HCT116 (cell line): ENCODE measurements at places on chromosomes 16 and 17.

GRCh38 chr16:86492961-86493629, 17.2 kb upstream of the FOXF1 start:
- no peak for DNase-seq

DNA sequence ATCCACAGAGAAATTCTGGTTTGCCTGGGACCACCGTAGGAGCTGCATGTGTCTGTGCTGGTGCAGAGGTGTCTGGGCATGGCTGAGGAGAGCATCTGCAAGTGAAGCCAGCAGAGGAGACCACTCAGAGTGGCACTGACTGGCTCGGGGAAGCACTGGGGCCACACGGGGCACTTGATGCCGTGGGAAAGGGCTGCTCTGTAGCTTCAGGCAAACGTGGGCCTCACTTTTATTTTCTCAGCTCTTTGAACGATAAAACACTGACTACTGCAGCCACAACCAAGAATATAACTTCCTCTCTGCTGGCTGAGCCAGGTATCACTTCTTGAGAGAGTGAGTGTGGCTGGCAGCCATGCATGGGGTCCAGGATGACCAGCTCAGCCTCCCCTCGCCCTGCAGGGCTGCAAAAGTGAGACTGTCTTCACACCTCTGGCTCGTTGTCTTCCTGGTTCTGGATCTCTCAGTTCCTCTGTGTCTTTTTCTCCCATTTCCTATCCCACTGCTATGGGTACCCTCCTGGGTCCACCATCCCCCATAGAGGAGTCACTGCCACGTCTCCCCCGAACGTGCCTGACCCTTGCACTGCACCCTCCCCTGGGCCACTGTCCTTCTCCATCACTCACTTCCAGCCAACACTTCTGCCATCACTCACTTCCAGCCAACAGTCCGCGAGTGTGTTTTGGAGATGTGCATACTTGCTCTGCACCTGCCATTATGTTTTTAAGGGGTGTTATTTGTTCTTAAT, 201.4 kb upstream of the CHMP6 start:
- no peak for DNase-seq

DNA sequence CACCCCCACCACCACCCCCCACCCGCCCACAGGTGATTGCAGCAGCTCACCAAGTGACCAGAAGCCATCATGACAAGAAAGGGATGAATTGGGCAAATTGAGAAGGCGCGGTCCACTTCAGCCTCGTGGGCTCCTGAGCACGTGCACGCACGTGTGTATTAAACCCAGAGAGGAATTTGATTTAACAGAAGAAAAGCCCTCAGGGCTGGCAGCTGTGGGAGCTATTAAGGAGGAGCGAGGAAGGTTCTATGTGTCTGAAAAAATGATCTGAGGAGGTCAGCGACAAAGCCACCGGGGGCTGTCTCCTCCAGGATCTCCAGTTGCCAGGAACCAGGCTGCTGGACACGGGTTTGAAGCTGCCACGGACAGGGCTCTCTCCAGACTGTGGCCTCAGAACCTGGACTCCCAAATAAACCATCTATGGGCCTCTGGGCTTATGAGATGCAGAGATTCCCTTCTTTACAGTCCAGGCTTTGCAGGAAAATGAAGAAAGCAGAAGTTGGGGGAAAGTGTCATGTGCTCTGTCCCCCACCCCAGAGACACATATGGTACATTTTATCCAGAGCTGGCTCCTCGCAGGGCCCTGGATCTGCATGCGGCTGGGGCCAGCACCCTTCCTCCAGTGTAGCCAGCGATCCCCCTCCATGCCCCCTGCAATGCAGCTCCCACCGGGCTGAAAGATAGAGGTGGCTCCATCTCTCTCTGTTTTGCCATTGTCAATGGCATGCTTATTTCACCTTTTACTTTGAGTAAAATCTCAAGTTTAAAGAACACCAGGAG, 219.7 kb upstream of the RPL38 start:
- DNase-seq, result no peak

GRCh38 chr17:58315281-58315711, 13.3 kb downstream of the TSPOAP1 start:
- DNase-seq, result no peak

DNA sequence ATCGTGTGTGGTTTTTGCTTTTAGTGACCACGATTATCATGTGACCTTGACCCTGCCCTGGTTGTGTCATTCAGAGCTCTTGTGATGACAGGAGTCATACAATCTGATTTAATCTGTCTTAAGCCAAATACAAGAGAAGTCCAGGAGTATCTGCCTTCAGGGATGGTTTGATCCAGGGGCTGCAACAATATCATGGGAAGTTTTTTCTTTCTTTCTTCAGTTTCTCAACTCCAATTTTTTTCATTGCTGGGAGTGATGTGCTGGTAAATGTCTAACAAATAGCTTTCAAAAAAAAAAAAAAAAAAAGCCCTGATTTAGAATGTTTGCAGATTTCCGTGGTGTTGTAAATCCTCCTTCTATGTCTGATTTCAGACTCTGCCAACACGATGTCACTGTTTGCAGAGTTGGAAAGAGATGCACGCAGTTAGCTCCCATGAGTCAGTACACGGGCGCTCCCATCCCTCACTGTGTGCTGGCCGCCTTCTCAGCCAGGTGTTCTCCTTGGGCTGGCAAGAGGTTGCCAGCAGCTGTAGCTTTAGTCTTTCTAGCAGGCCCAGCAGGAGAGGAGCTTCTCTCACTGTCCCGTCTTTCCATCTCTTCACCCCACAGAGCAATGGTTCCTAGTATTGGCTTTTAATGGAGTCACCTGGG, 229.7 kb downstream of the SNX29 start:
- DNase-seq, result no peak

GRCh38 chr17:50028736-50029120, 27.2 kb upstream of the ITGA3 start:
- DNase-seq, result no peak

- no peak for DNase-seq
Measured at GRCh38 chr16:8908810-8909468, 26.8 kb downstream of the LITAFD start.

GRCh38 chr16:70638814-70639792, 7.3 kb upstream of the IL34 start:
- no peak for DNase-seq

GRCh38 chr16:81242977-81243618, 4.6 kb downstream of the BCO1 start:
- no peak for DNase-seq

DNA sequence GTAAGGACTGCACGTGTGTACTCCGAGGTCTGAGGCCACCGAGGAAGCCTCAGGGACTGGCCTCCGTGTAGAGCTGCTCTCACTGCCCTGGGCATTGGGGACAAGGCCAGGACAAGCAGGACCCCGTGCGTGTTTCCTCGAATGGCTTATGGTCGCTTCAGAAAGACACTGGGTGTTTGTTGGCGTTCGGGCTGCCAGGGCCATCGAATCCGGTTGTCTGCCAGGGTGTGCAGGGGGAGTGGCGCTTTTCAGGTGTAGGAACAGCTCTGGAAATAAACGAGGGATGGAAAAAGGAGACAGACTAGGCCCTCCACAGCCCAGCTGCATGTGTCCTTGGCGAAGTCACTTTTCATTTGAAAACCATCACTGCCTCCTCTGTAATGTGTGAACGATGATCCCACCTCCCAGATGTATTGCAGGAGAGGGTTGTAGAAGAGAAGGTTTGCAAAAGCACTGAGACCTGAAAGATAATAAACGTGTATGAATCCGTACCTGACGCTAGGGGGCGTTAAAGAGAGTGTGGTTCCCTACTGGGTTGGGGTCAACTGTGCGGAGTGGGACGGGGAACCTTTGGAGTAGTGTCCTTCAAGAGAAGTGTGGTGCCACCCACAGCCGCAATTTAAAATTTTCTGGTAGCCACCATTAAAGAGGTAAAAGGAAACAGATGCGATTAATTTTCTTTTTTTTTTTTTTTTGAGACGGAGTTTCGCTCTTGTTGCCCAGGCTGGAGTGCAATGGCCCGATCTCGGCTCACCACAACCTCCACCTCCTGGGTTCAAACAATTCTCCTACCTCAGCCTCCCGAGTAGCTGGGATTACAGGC, 2.1 kb upstream of the ZSCAN10 start:
- DNase-seq, result no peak

DNA sequence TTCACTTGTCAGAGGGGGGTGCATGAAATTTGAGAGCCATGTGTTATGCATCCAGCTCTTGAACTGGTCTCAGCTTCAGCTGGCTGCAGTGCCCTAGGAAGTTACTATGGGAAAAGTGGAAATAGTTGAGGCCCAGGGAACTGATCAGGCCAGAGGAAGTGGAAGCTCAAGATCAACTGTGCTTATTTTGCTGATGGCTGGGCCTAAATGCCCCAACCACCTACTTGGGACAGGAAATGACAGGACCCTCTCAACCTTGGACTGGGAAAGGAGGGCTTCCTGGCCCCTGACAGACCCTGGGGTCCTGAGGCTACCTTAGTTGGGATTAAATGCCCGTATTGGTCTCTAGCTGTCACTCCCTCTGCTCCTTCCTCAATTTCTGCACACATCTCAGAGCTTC, 1.2 kb upstream of the TAOK2 start:
- no peak for DNase-seq

DNA sequence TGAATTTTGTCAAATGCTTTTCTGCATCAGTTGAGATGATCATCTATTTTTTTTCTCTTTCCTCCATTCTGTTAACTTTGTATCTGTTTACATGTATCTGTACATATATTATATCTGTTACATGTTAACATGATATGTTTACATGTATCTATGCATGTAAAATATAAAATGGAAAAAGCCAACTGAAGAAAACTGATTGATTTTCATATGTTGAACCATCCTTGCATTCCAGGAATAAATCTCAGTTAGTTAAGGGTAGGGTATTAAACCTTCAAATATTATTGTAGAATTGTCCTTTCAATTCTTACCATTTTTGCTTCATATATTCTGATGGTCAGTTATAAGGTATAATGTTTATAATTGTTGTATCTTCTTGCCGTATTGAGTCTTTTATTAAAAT, 336.1 kb downstream of the ZFHX3 start:
- DNase-seq, result no peak

GRCh38 chr17:7864995-7865650, 7.3 kb downstream of the CYB5D1 start:
- no peak for DNase-seq

DNA sequence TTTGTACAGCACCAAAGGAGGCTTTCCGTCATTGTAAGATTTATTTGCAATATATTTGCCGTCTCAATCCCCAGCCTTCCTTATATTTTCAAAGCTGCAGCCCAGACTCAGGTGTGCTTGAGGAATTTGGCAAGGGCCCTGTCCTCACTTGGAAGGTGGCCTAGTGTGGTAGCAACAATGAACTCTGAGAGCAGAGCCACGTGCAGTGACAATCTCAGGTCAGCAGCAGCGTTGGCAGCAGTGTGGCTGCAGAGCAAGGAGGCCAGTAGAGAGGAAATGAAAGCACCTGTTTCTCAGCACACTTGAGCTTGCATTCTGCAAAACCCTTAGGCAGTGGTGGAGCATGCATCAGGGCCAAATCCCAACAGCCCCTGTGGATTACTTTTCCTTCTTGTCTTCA, 613.5 kb downstream of the RBFOX1 start:
- no peak for DNase-seq

DNA sequence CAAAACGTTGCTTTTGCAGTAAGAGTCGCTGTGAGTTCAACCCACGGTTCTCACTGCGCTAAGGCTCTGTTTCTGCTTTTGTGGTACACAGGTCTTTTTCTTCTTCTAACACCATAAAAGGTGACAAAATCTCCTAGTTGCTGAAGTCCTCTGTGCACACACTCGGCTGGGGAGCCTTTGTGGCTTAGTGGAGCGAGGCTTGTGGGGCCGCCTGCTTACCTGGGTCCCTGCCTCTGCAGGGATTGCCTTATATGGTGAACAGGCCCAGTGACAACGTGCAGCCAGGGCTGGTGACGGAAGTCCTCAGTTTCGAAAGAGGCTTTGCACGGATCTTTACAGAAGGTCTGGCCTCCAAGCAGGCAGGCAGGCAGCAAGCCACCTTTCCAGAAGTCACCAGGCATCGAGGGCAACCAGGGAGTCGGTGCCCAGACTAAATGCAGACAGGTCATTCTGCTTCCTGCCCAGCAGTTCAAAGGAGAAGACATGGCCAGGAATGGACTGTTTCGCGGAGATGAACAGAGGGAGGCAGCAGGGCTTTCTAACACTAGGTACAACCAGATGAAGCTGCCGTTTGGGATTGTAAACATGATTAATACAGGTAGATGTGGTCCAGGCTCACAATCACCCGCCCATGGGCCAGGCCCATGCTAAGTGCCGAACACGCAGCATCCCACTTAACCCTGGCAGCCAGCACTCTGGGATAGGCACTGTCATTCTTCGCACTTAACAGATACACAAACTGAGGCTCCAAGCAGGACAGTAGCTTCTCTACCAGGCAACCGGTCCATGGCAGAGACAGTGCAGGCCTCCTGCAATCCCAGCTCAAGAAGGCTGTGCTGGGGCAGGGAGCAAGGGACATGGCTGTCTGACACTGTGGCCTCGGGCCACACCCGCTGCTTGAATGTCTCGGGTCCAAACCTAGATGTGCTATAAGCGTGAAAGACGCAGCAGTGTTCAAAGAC, 10.7 kb upstream of the MEAK7 start:
- no peak for DNase-seq

- no peak for DNase-seq
Measured at GRCh38 chr17:1568950-1569810, 6.6 kb upstream of the PITPNA start.

DNA sequence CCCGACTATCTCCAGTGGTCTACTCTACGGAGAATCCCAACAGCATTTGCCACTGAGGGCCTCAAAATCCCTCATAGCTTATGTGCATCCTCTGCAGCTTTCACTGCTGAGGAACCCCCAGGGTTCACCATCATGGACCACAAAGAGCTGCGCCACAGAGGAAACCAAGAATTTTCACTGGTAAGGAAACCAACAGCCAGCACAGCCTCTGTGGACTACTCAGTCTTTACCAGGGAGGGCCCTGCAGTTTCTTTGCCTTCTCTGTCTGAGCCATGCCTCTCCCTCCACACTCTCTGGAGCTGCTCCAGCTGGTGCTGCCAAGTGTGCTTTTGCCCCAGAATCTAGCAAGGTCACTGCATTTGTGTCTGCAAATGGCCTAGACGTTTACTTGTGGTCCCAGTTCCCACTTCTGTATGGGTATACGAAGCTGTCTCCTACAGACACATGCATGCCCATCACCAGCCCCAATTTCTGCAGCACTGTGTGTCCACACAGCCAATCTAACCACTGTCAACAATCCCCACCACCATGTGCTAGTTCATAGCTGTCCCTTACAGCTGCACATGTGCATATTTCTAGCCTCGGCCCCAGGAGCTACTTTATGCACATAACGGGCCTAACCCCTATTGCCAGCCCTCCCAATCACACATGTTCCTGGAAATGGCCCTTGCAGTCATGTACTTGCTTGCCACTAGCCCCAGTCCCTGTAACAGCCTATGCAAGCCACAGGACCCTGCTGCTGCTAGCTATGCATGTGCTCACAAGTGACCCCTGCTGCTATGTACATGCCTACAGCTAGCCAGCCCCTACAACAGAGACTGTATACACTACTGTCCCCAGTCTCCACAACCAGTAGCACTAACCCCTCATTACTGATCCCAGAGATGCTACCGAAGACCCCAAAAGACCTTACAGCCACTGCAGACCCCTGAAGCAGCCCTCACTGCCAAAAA, 1437.4 kb downstream of the CDH11 start:
- no peak for DNase-seq
